Stimulated activated CD4-positive, alpha-beta T cell treated with anti-CD3 and anti-CD28 coated beads, Interleukin-1b, Interleukin-23, amount 100 ng/mL, for 24 hours (primary cell): ENCODE measurements at places on chromosomes 3 and 15.

DNA sequence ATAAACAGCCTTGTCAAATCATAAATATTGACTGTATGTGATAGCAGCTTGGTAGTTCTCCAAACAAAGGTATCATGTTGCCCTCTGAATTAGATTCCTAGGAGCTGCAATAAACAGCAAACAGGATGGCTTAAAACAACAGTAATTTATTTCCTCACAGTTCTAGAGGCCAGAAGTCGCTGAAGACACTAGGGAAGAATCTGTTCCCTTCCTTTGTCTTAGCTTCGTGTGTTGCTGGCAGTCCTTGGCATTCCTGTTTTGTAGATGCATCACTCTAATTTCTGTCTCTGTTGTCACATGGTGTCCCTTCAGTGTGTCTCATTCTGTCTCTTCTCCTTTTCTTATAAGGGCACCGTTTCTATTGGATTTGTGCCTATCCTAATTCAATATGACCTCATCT, 679.3 kb downstream of the OTOL1 start:
- DNase-seq, result no peak

DNA sequence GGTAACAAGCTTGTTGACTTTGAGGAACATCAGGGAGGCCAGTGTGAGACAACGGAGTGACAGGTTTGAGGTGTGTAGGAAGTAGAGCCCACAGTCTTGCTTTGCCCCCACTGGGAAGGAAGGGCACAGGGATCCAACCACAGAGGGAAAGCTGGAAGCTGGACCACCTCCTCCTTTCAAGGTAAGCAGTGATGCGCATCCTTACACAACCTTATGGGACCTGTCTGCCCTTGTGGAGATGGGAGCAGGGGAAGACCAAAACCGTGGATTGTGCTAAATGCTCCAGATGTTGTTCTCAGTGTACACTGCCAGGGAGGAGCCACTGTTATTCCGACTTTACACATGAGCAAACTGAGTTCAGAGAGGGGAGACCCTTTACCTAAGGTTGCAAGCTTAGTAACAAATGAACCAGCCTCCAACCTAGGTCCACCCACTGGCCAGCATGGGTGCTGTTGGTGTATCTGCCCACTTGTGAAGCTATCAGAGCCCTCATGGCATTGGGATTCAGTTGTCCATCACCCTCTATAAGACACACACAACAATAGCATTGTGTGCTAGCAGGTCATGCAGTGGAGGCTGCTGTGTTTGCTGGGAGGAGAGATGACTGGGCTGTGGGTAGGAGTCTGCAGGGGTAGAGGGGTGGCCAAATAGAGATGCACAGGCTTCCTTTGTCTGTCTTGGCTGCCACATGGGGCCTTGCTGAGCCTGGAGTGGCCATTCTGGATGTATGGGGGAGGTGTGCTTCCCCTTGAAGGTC, 586 bp upstream of the LSMEM2 start:
- no peak for DNase-seq

DNA sequence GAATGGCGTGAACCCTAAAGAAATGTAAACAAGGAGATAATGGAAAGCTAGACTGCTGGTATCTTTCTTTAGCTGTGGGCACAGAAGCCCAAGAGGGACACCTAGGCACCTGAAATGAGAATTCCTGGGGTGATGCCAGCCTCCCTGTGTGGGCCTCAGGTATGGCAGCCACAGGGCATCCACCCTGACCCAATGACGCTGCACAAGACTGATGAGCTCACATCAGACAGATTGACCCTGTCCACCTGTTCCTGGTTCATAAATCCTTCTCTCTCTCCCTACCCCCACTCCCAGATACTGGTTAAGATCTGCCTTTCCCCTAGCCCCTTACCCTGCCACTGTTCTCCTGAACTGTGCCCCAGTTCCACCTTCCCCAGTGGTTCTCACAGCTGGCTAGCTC, 1.5 kb downstream of the GLB1 start:
- DNase-seq, result no peak

- DNase-seq, result no peak
Measured at GRCh38 chr3:183909030-183909600, 24.4 kb upstream of the PARL start.

- DNase-seq, result no peak
Measured at GRCh38 chr3:38487323-38487722, 8.8 kb upstream of the EXOG start.

DNA sequence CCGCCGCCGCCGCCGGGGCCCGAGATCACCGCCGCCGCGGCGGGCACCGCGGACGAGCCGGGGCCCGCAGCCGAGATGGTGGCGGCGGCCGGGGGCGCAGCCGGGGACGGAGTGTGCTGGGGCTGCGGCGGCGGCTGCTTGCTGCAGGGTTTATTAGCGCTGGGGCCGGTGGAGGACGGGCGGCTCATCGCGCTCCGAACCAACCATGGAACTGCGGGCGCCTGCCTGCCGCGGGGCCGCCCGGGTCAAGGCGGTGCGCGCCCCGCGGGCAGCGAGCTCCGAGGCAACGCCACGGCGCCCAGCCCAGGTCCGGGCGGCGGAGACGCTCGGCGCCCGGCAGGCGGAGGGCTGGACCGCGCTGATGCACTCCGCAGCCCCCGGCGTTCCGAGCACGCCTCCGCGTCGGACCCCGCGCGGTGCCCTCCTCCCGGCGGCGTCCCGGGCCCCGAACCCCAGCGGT, 277 bp downstream of the SIAH2 start:
- DNase-seq, result no peak

DNA sequence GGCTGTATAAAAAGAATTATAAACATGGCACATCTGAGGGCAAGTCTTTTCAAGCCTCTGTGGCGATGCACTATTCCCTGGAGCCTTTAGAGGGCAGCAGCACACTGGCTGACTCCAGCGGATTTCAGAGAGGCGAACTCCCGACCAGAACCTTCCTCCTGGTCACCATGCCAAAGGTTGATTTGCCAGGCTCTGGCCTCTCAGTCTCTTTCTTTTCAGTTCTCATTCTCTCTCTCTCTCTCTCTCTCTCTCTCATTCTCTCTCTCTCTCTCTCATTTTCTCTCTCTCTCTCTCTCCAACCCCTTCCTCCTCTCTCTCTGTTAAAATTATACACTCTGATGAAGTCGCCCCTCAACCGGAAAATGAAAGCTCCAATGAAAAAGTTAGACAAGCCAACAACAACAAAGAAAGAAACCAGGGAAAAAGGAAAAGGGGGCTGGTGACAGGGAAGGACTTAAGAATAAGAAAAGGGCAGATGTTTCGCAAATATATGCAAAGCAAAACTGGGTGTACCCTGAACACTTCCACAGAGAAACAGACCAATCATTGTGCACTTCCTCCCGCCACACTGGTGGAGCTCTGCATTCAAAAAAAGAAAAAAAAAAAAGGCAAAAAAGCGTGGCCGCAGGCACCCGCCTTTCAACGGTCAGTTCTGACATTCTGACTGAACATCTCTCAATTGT, 90.2 kb downstream of the TIGIT start:
- DNase-seq, result peak; percentile 34

GRCh38 chr15:69962561-69962960, 135.2 kb downstream of the TLE3 start:
- no peak for DNase-seq

- DNase-seq, result no peak
Measured at GRCh38 chr3:142029052-142029642, 120.2 kb downstream of the TFDP2 start.

- no peak for DNase-seq
Measured at GRCh38 chr3:4264040-4264439, 39.1 kb upstream of the SETMAR start.

- no peak for DNase-seq
Measured at GRCh38 chr15:73564255-73564654, 68.9 kb downstream of the NPTN start.

DNA sequence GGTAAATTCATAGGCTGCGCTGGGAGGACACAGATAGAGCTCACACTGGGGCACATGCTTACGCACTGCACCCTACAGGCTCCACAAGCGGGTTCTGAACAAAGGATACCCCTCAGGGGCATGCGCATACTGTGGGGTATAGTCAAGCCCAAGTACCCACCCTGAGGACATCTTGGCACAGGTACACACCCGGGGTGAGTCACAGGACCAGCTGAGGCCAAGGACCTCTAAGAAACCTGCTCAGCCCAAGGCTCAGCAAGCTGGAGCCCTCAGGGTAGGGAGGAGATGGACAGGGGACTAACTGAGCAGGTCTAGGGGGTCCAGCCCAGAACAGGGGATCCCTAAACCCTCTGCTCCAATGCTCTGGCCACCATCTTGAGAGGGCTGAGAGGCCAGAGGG, 3.3 kb downstream of the SHISA5 start:
- DNase-seq, result no peak
